Mesothelial cell of epicardium (in vitro differentiated cells): ENCODE measurements at places on chromosomes 6 and 20. TPM values are rescaled to one million over a fixed set of nuclear protein-coding genes. Genes with fewer than 3 reads are reported as not detected.

Gene LZTS3
- total RNA-seq = 14.1 to 15.1 TPM (median 14.2 TPM) in 3 replicates

GRCh38 chr20:1415667-1416468 is 23.0 kb upstream of the FKBP1A start:
- peaks cover 13% of the 10 kb centered on the region for H3K27me3 ChIP-seq
- H3K4me3 ChIP-seq = no peak overlapping the region
- no peaks in the 10 kb centered on the region for H3K4me1 ChIP-seq
- no peak overlapping the region for H3K27ac ChIP-seq
- H3K36me3 ChIP-seq = no peaks in the 10 kb centered on the region
- no peak for DNase-seq

DNA sequence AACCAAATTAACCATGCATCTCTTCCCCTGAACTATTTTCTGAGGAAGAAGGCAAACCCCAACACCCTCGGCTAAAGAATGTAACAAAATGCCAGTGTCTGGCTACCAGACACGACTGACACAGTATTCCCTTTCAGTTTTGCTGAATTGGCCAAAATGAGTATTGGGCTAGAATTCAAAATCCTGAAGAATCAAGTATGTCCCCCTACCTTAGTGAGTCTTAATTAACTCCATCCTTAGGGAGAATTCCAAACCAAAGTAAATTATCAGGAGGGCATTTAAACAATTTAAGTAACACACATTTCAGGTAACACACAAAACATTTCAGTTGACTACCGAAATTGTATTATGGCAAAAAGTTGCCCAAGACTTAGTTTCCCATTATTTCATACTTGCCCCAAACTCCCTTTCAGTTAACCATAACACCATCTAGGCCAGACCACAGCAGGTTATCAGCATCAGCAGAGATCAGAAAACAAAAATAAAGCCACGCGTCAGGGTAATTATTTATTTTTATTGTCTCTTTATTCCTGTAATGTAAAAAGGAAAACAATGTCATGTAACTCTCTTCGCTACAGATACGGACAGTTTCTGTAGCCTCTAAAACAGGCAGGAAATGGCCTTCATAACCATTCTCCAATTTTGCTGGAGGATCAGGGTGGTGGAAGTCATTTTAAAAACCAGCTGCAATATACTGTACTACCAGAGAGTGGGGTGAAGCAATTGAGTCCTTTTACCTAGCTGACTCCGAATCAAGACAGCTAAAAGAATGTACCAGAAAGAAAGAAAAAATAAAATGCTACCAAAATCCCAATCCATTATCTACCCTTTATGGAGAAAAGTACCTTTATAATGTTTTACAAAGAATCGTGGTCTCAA is 1.9 kb downstream of the SNX5 start:
- H3K4me1 ChIP-seq = peaks cover 73% of the 10 kb centered on the region
- H3K36me3 ChIP-seq = peaks cover 4% of the 10 kb centered on the region
- no peaks in the 10 kb centered on the region for H3K27me3 ChIP-seq
- peak overlapping the region; percentile 85 for H3K27ac ChIP-seq
- peak overlapping the region; percentile 89 for H3K4me3 ChIP-seq

DNA sequence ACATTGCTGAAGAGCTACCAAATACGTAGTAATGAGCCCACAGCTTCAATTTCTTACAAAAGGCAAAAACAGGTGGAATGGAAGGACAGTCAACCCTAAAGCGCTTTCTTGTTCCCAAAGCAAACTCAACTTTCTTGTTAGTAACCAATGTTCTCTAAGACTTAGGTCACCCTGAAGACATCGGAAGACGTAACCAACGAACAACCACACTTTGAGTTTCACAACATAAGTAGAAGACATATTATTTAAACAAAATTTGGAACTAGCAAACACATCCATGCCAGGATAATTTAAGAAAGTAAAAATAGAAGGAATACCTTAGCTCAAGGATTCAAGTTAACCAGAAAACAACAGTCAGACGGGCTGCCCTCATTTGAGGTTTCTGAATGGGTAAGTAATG is 51.0 kb downstream of the CNKSR3 start:
- no peaks in the 10 kb centered on the region for H3K27me3 ChIP-seq
- H3K4me1 ChIP-seq = peaks cover 27% of the 10 kb centered on the region
- no peaks in the 10 kb centered on the region for H3K36me3 ChIP-seq
- H3K4me3 ChIP-seq = no peak overlapping the region
- no peak for DNase-seq

Gene ACSS2
- 29.9 to 35.0 TPM (median 32.2 TPM) in 3 replicates for total RNA-seq

- no peaks in the 10 kb centered on the region for H3K36me3 ChIP-seq
- no peak overlapping the region for H3K27ac ChIP-seq
- H3K27me3 ChIP-seq = no peaks in the 10 kb centered on the region
Observed at GRCh38 chr6:72661411-72661810, 39.5 kb downstream of the KCNQ5 start.

Gene RSPO3
- total RNA-seq = 26.3 to 31.1 TPM (median 30.1 TPM) in 3 replicates

Gene SRXN1
- total RNA-seq = 13.3 to 13.6 TPM (median 13.5 TPM) in 3 replicates

Gene CLDN20
- not detected in 3 replicates for total RNA-seq

DNA sequence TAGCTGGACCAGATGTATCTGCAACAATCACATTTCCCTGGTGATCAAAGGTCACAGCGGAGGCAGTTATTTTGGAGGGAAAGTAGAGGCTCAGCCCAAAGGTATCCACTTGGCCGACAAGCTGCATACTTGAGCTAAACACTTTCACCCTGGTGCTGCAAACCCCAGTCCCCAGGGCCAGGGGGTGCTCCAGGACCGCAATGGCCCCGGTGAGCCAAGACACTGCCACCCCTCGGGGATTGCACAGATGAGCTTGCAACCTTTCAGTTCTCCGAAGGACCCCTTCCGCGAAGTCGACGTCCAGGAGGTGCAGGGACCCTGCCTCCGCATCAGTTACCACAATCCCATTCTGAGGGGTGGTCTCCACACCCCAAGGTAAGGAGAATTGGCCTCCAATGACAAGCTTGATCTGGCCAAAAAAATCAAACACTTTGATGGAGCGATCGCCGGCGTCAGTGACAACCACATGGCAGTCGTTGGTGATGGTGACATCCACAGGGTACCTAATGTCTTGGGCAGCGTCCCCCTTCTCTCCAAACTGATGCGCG is 823 bp downstream of the NHLRC1 start:
- H3K27me3 ChIP-seq = no peaks in the 10 kb centered on the region
- H3K36me3 ChIP-seq = no peaks in the 10 kb centered on the region
- peak overlapping the region; percentile 42 for H3K4me3 ChIP-seq
- no peak overlapping the region for H3K27ac ChIP-seq
- peaks cover 8% of the 10 kb centered on the region for H3K4me1 ChIP-seq
- DNase-seq = no peak

- no peak for DNase-seq
- peaks cover 6% of the 10 kb centered on the region for H3K36me3 ChIP-seq
- no peaks in the 10 kb centered on the region for H3K27me3 ChIP-seq
- no peak overlapping the region for H3K27ac ChIP-seq
Observed at GRCh38 chr20:17676378-17676759, 5.7 kb downstream of the RRBP1 start.

DNA sequence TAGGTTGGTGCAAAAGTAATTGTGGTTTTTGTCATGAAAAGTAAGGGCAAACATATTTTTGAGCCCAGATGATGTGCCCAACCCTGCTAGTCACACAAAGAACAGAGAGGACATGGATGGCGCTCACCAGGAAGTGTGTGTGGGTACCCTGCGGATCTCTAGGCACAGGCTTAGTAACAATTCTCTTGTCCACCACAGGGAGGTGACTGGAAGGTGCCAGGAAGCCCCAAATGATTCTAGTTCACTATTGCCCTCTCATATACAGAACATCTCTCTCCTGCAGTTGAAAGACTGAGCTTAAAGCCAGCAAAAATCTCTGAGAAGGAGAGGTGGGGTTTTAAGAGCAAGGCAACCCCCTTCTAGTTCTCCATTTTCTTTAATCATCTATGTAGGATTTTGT is 272.1 kb upstream of the TAB2 start:
- peaks cover 19% of the 10 kb centered on the region for H3K4me1 ChIP-seq
- H3K27ac ChIP-seq = no peak overlapping the region
- no peaks in the 10 kb centered on the region for H3K36me3 ChIP-seq
